ENCODE measurements at places on chromosomes 11 and 22. TPM values are rescaled to one million over a fixed set of nuclear protein-coding genes. Genes with fewer than 3 reads are reported as not detected.

GRM5 gene
- polyA plus RNA-seq = 0.12 TPM

MEI1 gene
- polyA plus RNA-seq = 0.87 TPM

- peaks cover 6% of the 10 kb centered on the region for H3K4me1 ChIP-seq
- DNase-seq = no peak
- no peak overlapping the region for H3K27ac ChIP-seq
- H3K4me3 ChIP-seq = no peak overlapping the region
- no peaks in the 10 kb centered on the region for H3K36me3 ChIP-seq
- H3K27me3 ChIP-seq = no peaks in the 10 kb centered on the region
Measured at GRCh38 chr11:87897071-87897470, 278.2 kb downstream of the RAB38 start.

DNA sequence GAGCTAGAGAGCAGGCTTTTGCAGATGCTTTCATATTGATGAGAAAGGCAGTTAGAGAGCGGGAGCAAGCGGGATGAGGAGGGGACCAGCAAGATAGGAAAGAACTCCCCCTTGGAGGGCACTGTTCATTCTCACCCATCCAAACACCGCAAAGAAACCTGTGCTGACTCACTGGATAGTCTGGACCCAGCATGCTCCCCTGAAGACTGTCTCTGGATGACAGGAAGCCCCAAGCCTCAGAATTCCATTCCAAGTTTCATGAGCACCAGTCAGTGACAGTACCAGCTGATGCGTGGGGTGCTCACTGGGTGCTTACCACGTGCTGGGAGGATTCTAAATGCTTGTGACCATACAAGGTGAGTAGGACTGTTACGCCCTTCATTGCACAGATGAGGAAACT is 34.2 kb downstream of the MICAL3 start:
- no peak overlapping the region for H3K27ac ChIP-seq
- H3K4me3 ChIP-seq = no peak overlapping the region
- H3K27me3 ChIP-seq = no peaks in the 10 kb centered on the region
- no peak for DNase-seq

GRCh38 chr11:47056261-47056915 is 119.8 kb downstream of the CSTPP1 start:
- no peaks in the 10 kb centered on the region for H3K36me3 ChIP-seq
- H3K4me1 ChIP-seq = peaks cover 28% of the 10 kb centered on the region
- H3K27me3 ChIP-seq = no peaks in the 10 kb centered on the region
- H3K4me3 ChIP-seq = no peak overlapping the region
- DNase-seq = no peak
- H3K27ac ChIP-seq = no peak overlapping the region

DNA sequence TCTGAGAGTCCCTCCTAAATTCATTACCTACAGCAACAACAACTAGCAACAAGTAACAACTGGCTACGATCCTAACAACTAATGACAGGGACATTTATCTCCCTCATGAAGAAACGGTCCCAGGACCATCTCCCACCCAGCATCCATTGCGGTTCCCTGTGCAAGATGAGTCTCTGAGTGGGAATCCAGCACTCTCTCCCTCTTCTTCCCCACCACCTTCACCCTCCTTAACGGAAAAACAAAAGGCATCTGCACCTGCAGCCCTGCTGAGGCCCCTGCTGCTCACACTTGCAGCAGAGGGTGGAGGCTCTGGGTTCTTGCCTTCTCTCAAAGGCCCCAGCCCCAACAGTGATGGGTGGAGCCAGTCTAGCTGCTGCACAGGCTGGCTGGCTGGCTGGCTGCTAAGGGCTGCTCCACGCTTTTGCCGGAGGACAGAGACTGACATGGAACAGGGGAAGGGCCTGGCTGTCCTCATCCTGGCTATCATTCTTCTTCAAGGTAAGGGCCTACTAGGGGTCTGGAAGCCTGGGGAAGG is at the start of gene CD3G:
Gene CD3G, plus strand, starts transcription at position 364 of the 535 bp plus-strand sequence. Its CDS starts 80 bp downstream, at position 444.
- no peak for DNase-seq
- H3K4me3 ChIP-seq = no peak within 1 kb of the TSS
- H3K27ac ChIP-seq = no peak within 1 kb of the TSS
- no peaks in the 10 kb centered on the region for H3K4me1 ChIP-seq

GRCh38 chr22:17472932-17473331 is 90.4 kb upstream of the SLC25A18 start:
- H3K4me3 ChIP-seq = no peak overlapping the region
- no peak overlapping the region for H3K27ac ChIP-seq
- H3K36me3 ChIP-seq = 0 out of 2 replicates have a peak, but pooled peaks cover 3% of the 10 kb centered on the region
- no peaks in the 10 kb centered on the region for H3K27me3 ChIP-seq
- DNase-seq = no peak
- peaks cover 69% of the 10 kb centered on the region for H3K4me1 ChIP-seq

- H3K36me3 ChIP-seq = no peaks in the 10 kb centered on the region
- peaks cover 28% of the 10 kb centered on the region for H3K4me1 ChIP-seq
- H3K4me3 ChIP-seq = no peak overlapping the region
- DNase-seq = peak; percentile 94
Measured at GRCh38 chr11:68632802-68633201, 51.5 kb upstream of the GAL start.

DNA sequence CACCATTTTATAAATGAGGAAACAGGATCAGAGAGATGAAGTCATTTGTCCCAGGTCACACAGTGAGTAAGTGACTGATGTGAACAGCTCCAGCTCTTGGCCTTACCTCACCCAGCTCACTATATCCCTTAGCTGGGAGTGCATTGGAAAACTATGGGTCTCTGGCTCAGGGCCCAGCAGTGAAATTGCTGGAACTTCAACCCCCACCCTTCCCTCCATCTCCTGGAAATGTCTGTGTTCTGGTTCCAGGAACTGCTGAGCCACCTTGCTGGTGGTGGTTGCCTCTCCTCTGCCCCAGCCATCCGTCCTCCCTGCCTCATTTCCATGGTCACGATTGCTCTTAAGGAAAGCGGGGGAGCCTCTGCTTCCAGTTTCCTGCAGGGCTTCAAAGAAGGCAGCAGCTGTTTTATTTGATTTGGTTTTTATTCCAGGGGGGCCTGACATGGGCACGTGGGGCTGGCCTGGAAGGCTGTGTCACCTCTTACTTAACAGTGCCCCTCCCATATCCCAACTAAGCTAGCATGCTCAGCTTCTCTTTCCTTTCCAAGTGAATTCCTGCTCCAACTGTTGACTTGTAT is 46.2 kb upstream of the CSTF3 start:
- H3K4me3 ChIP-seq = no peak overlapping the region
- H3K36me3 ChIP-seq = no peaks in the 10 kb centered on the region
- DNase-seq = no peak

Measured in GM23338 (cell line).